Kasumi-1 (cell line): ENCODE measurements at places on chromosomes 6 and 20.
A peak's percentile ranks its signal among the peaks of the same experiment; 100 is the strongest.

DNA sequence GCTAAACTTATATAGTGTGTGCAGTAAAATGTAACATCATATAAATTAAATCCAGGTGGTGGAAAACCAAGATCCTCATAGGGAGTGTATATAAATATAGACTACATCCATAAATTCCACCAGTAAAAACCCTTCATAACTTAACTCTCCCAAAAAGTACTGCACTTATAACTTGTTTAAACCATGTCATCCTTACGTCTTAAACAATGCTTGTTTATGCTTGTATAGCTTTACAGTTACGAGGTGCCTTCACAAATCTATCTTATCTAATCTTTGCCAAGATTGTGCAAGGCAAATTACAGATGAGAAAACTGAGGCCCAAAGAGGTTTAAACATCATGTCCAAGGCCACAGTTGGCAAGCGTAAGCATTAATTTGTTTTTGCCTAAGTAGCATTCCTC, 71.3 kb downstream of the BCAS1 start:
- DNase-seq: no peak

DNA sequence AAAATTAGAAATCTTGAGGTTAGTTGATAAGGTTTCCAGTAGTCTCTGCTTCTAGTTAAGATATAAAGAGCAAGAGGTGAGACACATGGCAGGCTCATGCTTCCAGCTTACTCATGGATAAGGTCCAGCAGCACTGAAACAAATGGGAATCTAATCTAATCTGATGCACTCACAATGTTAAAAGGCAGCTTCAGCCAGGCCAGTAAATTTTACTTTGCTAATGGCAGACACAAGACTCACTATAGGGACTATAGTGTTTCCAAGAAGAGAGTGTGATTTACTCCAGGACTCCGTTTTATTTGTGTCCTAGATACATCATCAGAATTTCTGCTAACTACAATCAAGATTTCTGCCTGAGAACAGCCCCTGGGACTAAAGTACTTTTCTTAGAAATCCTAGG, 324.8 kb downstream of the SMOC2 start:
- DNase-seq: no peak

DNA sequence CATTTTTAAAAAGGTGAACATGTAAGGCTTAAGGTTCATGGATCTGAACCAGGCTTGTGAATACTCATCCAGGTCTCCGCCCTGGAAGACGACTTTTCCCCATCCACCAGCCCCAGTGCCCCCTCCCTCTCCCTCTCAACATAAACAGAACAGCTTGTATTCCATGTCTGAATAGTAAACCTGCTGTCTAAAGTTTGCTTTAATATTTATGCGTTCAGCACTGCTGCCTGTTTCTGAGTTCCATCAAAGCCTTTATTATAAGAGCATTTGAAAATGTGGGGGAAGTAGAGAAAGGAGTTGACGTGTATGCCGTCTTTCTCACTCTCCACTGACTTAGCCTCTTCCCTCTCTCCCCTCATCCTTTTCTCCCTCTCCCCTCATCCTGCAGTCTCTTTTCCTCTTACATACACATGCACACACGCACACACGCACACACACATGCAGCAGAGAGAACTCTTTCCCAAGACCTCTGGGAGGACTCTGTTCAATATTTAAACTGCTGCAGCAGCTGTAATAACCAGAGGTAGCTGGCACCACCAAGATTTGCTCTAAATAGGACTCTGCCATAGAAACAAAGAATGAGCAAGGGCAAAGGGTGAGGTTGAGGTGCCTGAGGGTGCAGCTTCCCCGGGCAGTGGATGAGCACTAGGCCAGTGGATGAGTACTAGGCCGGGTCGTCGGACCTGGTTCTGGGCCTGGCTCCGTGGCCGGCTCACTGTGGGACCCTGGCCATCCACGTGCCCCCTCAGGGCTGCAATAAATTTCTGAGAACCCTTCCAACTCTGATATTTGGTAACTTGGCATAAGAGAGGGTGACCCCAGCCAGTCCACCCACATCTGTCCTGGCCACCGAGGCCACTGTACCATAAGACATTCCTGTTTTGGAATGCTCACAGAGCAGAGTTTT, 35.4 kb upstream of the VSTM2L start:
- DNase-seq: no peak

DNA sequence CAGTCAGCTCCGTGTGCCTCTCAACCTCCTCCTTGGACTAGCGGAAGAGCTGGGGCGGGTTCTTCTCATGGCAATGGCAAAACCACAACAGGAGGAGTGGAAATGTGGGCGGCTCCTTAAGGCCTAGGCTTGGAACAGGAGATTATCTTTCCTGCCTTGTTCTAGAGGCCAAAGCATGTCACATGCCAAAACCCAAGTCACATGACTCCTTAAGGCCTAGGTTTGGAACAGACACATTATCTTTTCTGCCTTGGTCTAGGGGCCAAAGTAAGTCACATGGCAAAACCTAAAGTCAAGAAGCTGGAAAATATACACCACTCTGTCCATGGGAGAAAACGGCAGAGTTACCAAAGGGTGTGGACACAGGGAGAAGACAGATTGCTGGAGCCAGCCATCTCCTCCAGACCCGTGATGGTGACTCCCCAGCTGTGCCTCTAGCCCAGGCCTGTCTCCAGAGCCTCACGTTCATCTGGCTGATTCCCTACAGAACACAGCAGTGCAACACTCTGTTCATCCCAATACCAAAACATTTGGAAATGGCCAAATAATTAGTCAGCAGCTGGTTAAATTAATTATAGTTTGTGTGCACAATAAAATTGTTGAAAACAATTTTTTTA, 34.2 kb downstream of the ANKRD60 start:
- no peak for DNase-seq

GRCh38 chr6:33425668-33426577, 6.1 kb downstream of the SYNGAP1 start:
- peak; percentile 86 for DNase-seq

DNA sequence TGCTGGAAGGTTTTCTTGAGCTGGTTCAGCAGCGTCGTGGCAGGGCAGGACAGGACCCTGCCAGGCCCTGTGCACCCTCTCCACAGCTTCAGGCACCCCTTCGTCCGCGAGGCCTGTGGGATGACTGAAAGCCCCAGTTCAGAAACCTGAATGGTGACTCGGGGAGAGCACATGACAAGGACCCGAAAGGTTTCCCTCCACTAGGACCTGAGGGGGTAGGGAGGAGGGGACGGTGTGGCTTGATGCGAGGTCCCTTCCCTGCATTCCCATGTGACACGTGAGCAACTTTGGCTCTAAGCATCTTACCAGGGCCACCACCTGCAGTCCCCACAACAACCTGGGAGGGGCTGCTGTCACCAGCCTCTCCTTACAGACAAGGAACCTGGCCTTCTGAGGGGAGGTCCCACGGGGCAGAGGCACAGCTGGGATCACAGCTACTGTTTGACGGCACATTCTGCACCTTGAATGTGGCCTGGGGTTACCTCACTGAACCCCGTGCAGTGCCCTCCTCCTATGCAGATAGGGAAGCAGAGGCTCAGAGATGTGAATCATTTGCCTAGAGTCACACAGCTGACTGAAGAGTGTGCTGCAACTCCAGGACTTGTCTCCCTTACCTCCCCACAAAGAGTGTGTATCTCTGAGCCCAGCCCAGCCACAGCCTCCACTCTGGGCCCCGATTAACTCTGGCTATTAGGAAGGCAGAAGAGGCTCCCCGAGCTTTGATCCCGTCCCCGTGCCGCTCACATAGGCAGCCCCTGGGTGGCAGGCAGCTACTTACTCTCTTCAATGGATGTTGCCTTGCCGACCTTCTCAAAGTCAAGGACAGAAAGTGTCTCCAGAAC, 84.6 kb downstream of the PTPN1 start:
- DNase-seq: no peak

DNA sequence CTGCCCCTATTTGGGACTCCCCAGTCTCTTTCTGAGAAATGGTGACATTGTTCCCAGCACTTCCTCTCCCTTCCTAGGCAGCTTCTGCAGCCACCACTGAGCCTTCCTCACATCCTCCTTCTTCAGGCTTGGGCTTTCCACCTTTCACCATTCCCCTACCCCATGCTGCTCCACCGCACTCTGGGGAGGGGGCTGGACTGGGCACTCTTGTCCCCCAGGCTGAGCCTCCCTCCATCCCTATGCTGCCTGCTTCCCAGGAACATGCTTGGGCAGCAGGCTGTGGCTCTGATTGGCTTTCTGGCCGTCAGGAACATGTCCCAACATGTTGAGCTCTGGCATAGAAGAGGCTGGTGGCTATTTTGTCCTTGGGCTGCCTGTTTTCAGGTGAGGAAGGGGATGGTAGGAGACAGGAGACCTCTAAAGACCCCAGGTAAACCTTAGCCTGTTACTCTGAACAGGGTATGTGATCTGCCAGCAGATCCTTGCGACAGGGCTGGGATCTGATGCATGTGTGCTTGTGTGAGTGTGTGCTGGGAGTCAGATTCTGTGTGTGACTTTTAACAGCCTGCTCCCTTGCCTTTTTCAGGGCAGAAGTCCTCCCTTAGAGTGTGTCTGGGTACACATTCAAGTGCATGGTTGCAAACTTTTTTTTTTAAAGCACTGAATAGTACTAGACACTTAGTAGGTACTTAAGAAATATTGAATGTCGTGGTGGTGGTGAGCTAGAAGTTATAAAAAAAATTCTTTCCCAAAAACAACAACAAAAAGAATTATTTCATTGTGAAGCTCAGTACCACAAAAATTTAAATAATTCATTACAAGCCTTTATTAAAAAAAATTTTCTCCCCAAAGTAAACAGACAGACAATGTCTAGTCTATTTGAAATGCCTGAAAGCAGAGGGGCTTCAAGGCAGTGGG, 2.1 kb upstream of the CDKN1A start:
- DNase-seq: no peak

DNA sequence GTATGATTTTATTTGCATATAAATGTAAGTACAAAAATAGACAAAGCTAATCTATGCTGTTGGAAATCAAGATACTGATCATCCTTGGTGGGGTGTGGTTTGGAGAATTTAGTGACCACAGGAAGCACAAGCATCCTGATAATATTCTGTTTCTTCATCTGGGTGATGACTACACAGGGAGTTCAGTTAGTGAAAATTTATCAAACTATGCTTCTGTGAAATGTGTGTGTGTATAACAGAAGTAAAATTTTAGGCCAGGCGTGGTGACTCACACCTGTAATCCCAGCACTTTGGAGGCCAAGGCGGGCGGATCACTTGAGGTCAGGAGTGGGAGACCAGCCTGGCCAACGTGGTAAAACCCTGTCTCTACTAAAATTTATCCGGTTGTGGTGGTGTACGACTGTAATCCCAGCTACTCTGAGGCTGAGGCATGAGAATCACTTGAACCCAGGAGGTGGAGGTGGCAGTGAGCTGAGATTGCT, 20.6 kb downstream of the ENPP3 start:
- DNase-seq: no peak

GRCh38 chr6:95321126-95321525, 256.2 kb upstream of the MANEA start:
- no peak for DNase-seq

DNA sequence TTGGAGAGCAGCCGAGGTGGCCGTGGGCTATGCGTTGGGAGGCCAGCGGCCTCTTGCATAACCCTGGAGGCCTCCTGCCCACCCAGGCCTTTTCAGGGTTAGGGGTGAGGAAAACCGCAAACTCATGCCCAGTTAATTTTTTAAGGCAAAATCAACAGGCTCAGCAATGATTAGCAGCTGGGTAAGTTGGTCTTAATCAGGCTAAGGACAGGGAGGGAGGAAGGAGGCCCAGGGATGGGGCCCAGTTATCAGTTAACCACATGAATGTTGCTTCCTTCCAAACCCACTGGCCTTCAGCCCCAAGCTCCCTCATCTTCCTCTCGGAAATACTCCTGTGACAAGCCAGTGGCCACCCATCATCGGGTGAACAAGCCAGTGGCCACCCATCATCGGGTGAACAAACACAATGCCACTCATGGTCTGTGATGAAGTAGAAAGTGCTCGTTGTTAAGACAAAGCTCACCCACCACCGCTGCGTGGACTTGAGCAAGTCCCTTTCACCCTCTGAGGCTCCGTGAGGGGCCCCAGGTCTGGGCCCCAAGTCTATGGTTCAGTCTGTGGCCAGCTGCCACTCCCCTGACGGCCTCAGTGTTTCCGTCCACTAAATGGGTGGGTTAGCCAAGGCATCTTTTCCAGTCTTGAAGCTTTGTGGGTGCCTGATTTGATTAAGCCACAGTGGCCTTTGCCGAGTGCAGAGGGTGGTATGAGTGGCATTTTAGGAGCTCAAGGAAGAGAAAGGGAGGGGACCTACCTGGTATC, 39.4 kb downstream of the HNF4A start:
- DNase-seq: no peak

- no peak for DNase-seq
These were observed at the start of gene TFAP2C for GRCh38 chr20:56628873-56629463. TSS of gene TFAP2C (plus strand) at chr20:56629306. CDS start at chr20:56629545, 239 bp downstream.

GRCh38 chr20:21862259-21862946, 156.9 kb downstream of the PAX1 start:
- no peak for DNase-seq

DNA sequence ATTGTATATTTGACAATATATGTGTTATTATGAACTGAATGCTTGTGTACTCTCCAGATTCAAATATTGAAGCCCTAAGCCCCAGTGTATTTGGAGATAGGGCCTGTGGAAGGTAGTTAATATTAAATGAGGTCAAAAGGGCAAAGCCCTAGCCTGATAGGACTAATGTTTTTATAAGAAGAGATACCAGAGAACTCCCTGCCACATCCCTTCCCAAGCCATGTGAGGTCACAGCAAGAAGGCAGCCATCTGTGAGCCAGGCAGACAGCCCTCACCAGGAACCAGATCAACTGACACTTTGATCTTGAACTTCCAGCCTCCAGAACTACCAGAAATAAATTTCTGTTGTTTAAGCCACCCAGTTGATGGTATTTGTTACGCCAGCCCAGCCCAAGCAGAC, 36.4 kb upstream of the FBXL4 start:
- no peak for DNase-seq

GRCh38 chr6:149884617-149885016, 13.3 kb downstream of the RAET1E start:
- no peak for DNase-seq

- DNase-seq: no peak
These were observed 15.6 kb upstream of the HMGN3 start for GRCh38 chr6:79250107-79250514.

DNA sequence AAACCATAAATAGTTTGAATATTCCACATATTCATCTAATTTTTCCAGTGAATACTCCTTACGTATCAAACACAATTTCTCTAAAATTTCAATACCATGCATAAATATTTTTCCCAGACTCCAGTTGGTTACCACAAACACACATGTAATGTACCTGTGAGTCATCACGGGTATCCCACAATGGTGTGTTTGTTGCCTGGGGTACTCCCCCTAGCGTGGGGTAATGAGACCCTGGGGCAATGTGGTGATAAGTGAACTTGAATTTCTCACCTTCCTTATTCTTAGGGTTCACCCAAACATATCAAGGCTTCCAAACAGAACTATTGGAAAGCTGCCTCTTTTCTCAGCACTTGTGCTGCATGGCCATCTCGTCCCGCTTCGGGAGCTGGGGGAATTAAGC, 51.0 kb downstream of the STX7 start:
- no peak for DNase-seq

DNA sequence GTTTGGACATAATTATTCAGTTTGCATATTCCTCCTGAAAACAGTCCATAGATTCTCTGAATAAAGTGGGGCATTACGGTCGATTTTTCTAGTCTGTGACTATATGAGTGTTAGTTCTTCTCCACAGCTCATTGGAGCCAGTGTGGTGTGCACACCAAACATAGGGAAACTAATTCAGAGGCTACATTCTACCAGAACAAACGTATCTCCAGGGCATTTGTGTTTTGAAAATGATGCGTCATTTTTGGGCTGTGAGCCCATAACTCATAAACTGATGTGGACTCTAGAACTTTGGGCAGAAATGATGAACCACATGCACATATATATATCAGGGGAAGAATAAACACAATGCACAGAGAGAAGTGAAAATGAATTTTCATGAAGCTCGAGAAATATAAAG, 41.8 kb downstream of the C6orf58 start:
- DNase-seq: no peak
